ENCODE measurements at places on chromosomes 1 and 21.

DNA sequence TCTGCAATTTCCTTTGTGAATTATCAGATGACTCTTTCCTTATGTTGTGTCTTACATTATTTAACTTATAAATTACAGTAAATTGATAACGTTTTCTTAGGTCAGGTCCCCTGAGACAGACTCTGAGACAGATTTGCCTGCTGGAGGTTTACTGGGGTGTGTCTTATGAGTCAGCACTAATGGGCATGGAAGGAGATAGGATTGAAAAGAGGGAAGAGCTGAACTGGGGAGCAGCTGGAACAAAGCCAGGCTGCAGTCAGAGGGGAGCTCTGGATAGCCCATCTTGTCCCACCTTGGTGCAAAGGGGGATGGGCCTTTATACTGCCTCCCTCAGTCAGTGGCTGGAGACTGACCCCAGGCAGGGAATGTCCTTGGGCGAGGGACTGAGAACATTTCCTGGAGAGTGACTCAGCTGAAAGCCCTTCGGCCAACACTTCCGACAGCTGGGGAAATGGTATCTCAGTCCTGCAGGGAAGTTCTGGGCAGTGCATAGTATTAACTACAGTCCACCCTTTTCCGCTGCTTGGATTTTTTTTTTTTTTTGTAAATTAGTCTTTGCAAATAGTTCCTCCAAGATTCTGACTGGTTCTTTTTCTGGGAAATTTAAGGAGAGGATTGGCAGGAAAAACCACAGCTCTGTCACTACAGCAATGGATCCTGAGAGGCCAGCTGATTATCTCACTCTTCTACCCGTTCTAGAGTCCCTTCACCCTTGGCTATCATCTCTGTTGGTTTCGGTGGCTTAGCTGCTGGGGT is 39.1 kb upstream of the CDC42BPA start:
- DNase-seq = peak; percentile 95

DNA sequence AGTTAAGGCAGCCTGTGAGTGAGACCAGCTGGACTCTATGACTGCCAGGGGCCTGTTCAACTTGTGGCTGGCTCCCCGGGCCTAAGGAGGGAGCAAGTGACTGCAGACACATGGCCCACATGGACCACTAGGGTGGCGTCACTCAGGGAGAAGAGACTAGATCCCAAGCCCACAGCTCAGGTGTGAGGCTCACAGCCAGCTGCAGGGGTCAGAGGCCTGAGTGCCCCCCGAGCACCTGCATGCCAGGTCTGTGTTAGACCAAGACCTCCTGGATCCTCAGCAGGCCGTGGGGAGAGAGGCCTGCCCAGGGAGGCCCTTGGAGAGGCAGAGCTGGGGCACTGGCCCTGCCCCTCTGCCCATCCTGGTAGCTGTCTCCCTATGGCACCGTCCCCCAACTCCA is 142.4 kb upstream of the RUNX3 start:
- DNase-seq = no peak

- DNase-seq = no peak
These were observed 24.7 kb upstream of the ARTN start for GRCh38 chr1:43908858-43909257.

DNA sequence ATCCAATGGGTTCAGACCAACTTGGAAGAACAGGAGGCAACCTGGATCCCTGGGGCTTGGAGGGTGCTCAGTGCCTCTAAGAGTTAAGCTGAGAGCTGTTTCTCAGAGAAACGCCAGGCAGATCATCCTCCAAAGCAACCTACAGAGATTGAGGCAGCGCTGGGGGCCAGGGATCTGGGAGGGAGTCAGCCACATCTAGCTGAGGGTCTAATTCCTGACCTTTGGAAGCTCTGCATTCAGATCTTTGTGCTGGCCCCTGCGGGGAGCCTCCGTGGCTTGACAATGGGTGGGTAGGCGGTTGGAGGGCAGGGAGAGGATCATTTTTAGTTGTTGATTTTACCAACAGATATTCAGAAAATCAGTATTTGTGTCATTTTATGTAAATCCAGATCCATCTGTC is 79.3 kb downstream of the DDX20 start:
- no peak for DNase-seq

GRCh38 chr1:165772739-165773138 is 4.1 kb upstream of the TMCO1 start:
- no peak for DNase-seq

GRCh38 chr21:35226328-35226727 is 177.2 kb upstream of the RUNX1 start:
- peak; percentile 88 for DNase-seq

DNA sequence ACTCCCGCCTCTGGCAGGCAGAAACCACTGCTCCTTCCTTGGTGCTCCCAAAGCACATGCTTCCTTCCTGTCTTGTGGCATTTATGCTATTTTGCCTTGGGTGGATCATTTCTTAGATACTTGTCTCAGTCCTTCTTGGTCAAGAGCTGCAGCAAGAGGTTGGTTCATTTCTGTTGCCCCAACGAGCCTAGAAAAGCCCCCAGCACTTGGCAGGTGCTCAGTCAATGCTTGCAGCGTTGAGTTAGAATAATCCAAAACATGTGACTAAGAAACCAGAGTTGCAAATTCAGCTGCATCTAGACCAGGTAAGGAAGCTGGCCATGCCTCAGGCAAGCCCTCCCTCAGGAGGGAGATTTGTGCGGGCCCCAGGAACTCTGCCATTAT is 42.4 kb upstream of the TENT5C start:
- DNase-seq = no peak

GRCh38 chr1:101389547-101389929 is 152.7 kb downstream of the S1PR1 start:
- no peak for DNase-seq

GRCh38 chr1:229185963-229186362 is 84.9 kb upstream of the RAB4A start:
- DNase-seq = no peak

- peak; percentile 85 for DNase-seq
These were observed 9.9 kb downstream of the TOR1AIP2 start for GRCh38 chr1:179867493-179868330.

DNA sequence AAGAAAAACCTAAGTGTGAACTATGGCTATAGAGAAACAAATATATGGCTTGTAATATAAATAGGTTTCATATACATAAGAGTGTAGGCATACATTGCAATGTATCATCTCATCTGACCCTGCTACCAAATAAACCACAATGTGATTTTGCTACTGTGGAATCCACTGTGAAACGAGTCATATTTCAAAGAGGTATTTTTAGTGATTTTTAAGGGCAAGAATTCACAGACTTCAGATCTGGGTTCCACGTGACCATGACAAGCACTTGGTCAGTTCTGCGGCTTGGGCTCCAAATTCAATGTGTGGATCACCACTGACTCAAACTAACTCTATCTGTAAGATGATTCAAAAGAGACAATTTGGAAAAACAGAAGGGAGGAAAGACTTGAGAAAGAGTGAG is 147.0 kb upstream of the ERG start:
- DNase-seq = no peak

- peak; percentile 91 for DNase-seq
These were observed 35.5 kb downstream of the COLGALT2 start for GRCh38 chr1:184002071-184002470.

- no peak for DNase-seq
These were observed 15.4 kb upstream of the MEX3A start for GRCh38 chr1:156097499-156098178.

- DNase-seq = no peak
These were observed 1158.6 kb downstream of the PLA2G4A start for GRCh38 chr1:187987236-187987776.

DNA sequence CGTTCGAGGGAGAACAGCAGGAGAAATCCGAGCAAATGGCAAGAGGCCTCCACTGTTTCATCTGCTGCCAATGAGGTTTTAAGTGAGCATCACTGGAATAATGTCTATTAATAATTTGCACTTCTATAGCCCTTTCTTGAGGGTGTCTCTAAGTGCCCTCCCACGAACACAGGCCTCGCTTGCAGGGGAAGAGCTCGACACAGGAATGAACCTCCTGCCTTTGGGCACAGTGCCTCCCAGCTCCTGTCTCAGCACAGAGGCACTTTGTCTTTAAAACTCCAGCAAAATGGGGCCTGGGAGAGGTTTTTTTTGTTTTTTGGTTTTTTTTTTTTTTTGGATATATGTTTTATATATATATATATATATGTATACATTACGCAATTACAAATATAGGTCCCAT is 56.6 kb downstream of the OLIG1 start:
- DNase-seq = no peak

DNA sequence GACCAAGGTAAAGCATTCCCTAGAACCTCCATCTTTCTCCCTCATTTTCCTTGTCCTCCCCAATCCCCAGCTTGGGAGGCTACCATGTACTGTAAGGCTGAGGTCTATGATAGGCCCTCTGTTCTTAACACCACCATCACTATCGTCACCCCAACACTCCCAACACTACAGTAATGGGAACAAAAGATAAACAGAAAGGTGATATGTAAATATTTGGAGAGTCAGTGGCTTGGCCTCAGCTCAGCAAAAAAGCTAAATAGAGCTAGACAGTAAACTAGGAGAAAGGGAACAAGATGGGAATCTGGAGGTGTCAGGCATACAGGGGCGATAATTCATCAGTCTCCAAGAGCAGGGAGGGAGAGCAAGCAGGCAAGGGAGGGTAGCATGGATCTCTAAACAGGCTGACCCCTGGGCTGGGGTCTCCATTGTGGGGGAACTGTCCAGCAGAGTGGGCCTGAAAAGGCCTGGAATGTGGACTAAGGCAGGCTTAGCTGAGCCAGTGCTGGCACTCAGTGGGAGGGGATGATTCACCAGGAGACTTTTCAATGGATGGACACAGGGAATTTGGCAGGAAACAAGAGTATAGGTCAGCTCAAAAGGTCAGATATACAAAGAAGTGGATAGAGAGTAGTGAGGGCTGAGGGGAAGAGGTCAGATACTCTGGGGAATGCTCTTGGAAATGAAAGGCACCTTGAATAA is 6.7 kb downstream of the WNT2B start:
- DNase-seq = peak; percentile 85

GRCh38 chr1:51282605-51283004 is 46.5 kb downstream of the RNF11 start:
- peak; percentile 23 for DNase-seq

DNA sequence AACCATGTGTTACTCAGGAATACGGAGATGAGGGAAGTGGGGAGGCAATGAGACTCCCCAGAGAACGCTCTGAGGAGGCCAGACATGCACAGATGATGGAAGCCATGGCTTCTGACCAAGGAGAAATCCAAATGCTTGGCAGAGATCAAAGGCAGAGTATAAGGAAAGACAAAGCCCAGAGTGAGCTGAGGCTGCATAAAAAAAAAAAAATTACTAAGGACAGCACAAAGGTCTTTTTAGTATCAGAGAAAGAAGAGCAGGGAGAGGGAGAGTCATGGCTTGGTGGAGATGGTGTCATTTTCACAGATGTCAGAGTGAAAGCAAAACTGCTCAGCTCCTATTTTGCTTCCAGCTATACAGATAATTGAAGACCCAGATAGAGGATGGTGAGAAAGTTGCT is 8.1 kb upstream of the NCF2 start:
- no peak for DNase-seq

DNA sequence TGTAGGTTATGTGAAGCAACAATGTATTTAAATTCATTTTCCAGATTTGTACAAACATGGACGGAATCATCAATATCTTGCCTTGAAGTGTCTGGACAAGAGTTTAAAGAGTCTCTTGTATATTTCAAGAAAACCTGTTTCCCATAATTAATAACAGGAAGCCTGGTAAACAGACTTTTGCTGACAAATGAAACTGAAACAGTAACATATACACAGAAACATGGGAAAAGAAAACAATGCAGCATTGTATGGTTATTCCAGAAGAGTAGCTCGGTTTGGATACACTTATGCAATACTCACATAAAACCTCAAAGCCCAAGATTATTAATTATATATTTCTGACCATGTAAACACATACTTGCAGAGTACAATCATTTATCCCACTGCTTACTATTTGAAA is 265.5 kb downstream of the PTPRC start:
- DNase-seq = no peak

DNA sequence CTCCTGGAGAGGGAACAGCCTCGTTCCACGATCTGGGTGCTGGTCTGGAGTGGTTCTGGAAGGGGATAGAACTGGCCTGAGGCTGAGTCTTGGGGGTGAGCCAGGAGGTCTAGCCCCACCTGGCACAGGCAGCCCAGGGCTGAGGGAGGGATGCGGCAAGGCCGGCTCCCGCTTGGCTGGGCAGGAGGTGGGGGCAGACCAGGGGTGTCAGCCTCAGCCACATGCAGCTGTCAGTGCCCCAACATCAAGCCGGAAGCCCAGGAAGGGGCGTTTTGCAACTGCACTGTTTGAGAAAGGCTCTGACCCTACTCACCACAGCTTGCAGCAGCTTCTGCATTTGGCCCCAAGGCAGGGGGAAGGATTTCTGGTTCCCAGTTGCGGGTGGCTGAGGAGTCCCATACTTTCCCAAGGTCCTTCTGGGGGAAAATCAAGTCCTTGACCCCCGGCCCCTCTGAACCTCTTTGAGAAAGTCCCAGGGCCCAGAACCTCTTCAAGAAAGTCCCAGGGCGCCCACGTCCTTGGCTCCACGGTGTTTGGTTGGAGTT is 2.0 kb downstream of the EFHD2 start:
- no peak for DNase-seq

DNA sequence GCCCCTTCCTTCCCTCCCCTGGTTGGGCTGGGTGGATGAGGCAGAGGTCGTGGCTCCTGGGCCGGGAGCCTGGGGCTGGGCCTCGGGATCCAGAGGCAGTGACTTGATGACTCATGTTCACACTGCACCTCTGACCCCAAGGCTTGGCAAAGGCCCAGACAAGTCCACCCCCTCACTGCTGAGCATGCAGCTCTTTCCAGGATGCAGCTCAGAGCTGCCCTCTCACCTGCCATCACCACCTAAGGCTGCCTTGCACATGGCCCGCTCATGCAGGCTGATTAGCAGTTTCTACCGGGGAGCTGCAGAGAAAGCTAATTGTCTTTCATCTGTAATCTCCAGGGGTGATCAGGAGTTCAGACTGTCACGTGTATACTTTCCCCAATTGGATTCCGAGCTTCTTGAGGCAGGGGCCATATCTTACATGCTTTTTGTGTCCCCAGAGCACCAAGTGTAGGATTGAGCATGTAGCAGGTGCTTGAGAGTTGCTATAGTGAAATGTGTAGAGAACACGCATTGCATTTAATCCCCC is 62.1 kb downstream of the LRRN2 start:
- peak; percentile 92 for DNase-seq

- no peak for DNase-seq
These were observed 421.7 kb upstream of the CHRM3 start for GRCh38 chr1:238964631-238965030.

- DNase-seq = no peak
These were observed 569 bp downstream of the FALEC start for GRCh38 chr1:150516050-150516591.

- no peak for DNase-seq
These were observed 39.5 kb upstream of the CR2 start for GRCh38 chr1:207414606-207415108.

DNA sequence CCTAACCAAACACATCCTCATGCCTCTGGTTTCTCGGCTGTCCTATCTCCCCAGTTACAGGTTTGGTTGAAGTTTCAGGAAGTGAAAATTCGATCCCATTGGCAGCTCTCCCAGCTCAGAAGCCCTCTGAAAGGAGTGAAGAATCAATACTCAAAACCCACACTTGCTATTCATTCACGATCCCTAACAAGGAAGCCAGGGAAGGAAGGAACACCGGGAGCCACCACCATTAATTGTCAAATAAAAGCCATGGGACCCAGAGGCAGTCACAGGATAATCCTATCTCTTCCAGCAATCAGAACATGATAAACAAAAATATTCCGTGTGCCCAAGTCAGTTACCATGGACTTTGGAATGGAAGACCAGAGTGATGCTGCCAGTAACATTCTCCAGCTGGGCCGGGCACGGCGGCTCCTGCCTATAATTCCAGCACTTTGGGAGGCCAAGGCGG is 7.0 kb downstream of the TMPRSS2 start:
- no peak for DNase-seq

- peak; percentile 83 for DNase-seq
These were observed 10.8 kb downstream of the GPR3 start for GRCh38 chr1:27403065-27403726.

Measured in islet precursor cell (in vitro differentiated cells).